ENCODE measurements at places on chromosomes 1 and 21. TPM values are rescaled to one million over a fixed set of nuclear protein-coding genes. Genes with fewer than 3 reads are reported as not detected.

SAMSN1 gene
- total RNA-seq, result 33.7 TPM

PALMD gene
- total RNA-seq, result not detected

TOR1AIP2 gene
- total RNA-seq, result 70.9 TPM

PLA2G4A gene
- total RNA-seq, result 0.96 TPM

NTRK1 gene
- total RNA-seq, result 0.67 TPM

CD48 gene
- total RNA-seq, result 386 TPM

KCNE2 gene
- not detected for total RNA-seq

S1PR1 gene
- total RNA-seq, result 226 TPM

C1orf21 gene
- 1.1 TPM for total RNA-seq

ZNF683 gene
- total RNA-seq, result not detected

LPGAT1 gene
- 42.9 TPM for total RNA-seq

CLCNKA gene
- not detected for total RNA-seq

S100A12 gene
- total RNA-seq, result 2.0 TPM

UTS2 gene
- total RNA-seq, result 1.0 TPM

IL10 gene
- 0.76 TPM for total RNA-seq

SLC35F3 gene
- not detected for total RNA-seq

PLPPR5 gene
- not detected for total RNA-seq

KCNE1 gene
- total RNA-seq, result not detected

PAX7 gene
- not detected for total RNA-seq

CENPL gene
- total RNA-seq, result 7.1 TPM

EXTL1 gene
- total RNA-seq, result not detected

LPAR3 gene
- total RNA-seq, result 1.9 TPM

OR2L8 gene
- total RNA-seq, result 0.62 TPM

ADORA3 gene
- total RNA-seq, result not detected

BGLAP gene
- total RNA-seq, result 1.1 TPM
